ENCODE measurements at places on chromosomes 13 and 19.

- no peak for DNase-seq
These were observed 6.3 kb downstream of the TBCB start for GRCh38 chr19:36121486-36122124.

- DNase-seq = no peak
These were observed 5.0 kb downstream of the RNF113B start for GRCh38 chr13:98171900-98172589.

GRCh38 chr19:45876161-45876410, 9.9 kb downstream of the IRF2BP1 start:
- no peak for DNase-seq

- no peak for DNase-seq
These were observed 545.2 kb downstream of the IRS2 start for GRCh38 chr13:109241160-109241559.

- no peak for DNase-seq
These were observed 1.2 kb downstream of the CDC34 start for GRCh38 chr19:532561-533363.

GRCh38 chr13:105410602-105411001, 1124.9 kb downstream of the EFNB2 start:
- DNase-seq = no peak

GRCh38 chr13:72397265-72397664, 330.2 kb downstream of the MZT1 start:
- no peak for DNase-seq

DNA sequence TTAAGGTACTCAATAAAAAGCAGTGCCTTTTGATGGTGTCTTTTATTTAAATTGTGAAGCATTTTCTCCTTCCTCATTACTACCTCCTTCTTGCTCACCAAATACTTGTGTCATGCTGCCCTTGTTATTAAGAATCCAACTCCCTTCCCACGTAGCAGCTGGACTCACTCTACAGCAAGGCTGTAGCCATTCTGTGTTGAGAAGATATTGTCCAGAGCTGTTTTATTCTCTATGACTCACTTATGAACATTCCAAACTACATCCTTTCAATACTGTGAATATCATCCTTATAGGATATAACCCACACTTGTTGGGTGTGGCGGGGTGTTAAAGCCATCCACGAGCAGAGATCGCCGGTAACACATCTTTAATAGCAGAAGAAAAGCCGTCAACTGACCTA, 1671.5 kb upstream of the SLC10A2 start:
- DNase-seq = no peak

DNA sequence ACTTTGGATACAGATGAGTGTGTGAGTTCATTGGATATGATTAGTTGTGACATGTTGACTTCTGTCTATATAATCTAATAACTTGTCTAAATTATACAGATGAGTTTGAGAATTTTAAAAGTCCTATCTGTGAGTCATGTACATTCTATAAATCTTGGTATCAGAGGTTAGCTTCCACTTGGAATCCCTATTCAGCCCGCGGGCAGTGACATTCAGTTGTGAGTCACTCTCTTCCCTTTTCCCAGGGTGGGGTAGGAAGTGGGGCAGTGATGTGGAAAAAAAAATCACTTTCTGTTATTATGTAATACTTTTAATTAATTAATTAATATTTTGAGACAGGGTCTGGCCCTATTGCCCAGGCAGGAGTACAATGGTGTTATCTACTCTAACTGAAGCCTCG, 33.0 kb upstream of the ZNF808 start:
- DNase-seq = no peak

DNA sequence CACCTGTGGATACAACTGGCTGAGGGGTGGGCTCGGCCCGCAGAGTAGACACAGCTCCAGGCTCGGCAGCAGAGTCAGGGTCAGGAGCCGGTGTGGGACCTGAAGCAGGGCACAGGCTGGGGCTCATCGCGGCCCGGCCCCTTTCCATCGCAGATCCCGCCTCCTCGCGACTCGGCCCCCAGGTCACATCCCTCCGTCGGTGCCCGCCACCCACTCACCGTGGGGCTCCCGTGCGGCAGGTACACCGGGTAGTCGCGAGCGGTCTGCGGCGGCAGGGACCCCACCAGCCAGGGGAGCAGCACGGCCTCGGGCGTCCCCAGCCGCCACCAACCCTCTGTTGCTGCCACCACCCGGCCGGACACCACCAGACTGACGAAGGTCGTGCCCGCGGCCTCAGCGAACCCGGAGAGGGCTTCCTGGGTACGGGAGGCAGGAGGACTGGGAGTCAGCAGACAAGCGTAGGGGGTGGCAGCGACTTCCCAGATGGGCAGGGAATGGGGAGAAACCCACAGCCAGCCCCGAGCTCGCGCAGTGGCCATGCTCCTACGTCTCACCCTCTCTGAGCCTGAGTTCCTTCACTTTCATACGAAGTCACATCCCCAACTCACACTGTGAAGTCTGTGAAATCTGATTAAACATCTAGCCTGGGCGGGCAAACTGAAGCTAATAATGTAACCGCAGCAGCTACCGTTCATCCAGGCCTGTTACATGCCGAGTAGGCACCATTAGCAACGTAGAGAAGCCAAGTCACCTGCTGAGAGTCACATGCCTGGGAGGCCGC, 3.7 kb downstream of the FUZ start:
- DNase-seq = no peak

- DNase-seq = no peak
These were observed 2.2 kb upstream of the TNFSF9 start for GRCh38 chr19:6528544-6529121.

Data from NCI-H187 treated with DMSO at 0.1 percent for 48 hours (cell line).